Activated CD4-positive, alpha-beta memory T cell treated with anti-CD3 and anti-CD28 coated beads for 36 hours (primary cell): ENCODE measurements at places on chromosomes 12 and 14. TPM values are rescaled to one million over a fixed set of nuclear protein-coding genes. Genes with fewer than 3 reads are reported as not detected.

The EMC9 gene
- total RNA-seq: 40.9 TPM

The MIP gene
- not detected for total RNA-seq

The LMNTD1 gene
- total RNA-seq: not detected

The RHOJ gene
- not detected for total RNA-seq

The CLEC4D gene
- total RNA-seq: not detected

The CHPT1 gene
- total RNA-seq: 23.0 TPM

The SRRM4 gene
- not detected for total RNA-seq

The DEPDC4 gene
- 3.5 TPM for total RNA-seq

The RASSF8 gene
- 0.29 TPM for total RNA-seq

The SERPINA9 gene
- total RNA-seq: not detected

The IPO8 gene
- total RNA-seq: 41.3 TPM

The TAS2R30 gene
- 0.95 TPM for total RNA-seq

The OTX2 gene
- not detected for total RNA-seq

The CCDC196 gene
- total RNA-seq: not detected

The VDR gene
- 156 TPM for total RNA-seq

The MYO1A gene
- 0.61 TPM for total RNA-seq

The MED13L gene
- total RNA-seq: 37.7 TPM
